ENCODE measurements at places on chromosomes 1 and 21.

GRCh38 chr21:43991447-43991991, 20.6 kb upstream of the TRAPPC10 start:
- no peak for DNase-seq

GRCh38 chr1:170503665-170504064, 28.3 kb upstream of the GORAB start:
- no peak for DNase-seq

GRCh38 chr1:229334716-229335115, 8.1 kb downstream of the CCSAP start:
- no peak for DNase-seq

DNA sequence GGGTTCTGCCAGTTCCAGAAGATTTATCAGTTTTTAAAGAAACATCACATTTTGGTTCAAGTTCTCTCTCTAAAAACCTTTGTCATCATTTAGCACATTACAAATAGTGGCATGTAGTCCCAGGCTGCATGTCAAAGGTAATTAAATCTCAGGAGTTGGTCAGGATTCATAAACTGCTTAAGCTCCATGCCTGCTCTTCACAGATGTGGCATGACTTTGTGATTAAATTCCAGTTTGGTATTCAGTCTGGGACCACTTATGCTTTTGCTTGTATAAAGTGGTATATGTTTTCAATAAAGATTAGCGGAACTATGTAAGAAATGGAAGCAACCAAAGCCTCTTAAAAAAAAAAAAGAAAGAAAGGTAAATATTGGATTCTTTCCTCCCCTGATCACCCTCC, 408.0 kb downstream of the DISC1 start:
- no peak for DNase-seq

- no peak for DNase-seq
These were observed 44.4 kb upstream of the PCBP3 start for GRCh38 chr21:45599146-45599581.

GRCh38 chr1:62109124-62109523, 85.5 kb upstream of the L1TD1 start:
- DNase-seq: no peak

DNA sequence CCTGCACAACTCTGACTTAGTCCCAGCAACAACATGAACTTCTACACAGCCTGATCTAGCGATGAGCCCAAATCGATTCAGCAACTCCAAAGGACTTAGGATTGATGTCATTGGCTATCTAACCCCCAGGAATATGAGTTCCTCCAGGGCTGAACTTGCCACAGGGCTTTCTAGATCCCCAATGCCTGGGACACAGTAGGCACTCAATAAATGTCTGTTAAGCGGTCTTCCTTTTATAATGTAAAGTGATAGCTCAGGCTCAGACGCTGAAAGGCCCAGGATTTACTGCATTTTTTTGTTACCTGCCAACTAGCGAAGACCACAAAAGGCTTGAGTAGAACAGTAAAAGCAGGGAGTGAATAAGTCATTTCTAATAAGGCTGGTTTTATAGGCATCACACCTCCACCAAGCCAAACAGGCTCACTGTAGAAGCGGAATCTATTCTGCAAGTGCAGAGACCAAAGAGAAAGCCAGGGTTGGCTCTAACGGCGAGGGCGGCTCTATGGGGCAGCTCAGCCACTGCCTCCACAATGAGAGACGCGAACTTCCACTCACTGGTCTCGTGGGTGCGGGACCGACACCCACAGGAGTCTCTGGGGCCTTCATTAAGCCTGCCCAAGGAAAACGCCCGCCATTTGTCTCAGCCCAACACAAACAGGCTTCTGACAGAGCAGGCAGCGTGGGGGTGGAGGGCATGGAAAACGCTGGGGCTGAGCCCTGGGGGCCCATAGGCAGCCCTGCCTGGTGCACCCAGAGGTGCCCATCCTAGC, 52.0 kb downstream of the HLCS start:
- no peak for DNase-seq

DNA sequence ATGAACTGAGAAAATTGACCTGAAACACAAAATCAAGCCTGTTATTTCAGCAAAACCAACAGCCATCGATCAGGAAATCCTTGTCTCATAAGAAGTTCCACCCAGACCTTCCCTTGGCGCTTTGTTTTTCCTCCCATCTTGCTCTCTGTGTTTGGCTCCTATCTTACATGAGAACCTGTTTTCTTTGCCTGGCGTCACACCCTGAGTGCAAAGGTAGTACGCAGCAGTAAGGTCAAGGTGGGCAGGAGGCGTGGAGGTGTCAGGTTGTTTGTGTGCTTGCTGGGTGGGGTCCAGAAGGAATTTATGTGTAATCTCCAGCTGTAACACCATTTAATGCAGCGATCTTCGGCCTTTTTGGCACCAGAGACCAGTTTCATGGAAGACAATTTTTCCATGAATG, 50.5 kb downstream of the C1orf21 start:
- DNase-seq: no peak

DNA sequence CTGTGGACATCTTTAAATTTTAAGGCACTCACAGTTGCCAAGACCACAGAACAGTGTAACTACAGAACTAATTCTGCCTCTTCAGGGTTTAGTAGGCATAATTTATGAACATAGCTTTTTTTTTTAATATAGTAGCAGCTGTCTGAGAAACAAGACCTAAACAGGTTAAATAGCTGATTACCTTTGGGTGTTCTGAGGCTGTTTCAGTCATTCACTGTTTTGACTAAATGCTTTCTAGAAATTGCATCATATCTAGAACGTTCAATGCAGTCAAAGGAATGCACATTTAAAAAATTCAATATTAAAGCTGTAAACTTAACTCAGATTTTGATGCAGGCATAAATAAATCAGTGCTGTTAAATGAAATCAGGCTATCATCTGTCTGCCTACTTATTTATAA, 101.6 kb downstream of the BRINP3 start:
- DNase-seq: no peak

DNA sequence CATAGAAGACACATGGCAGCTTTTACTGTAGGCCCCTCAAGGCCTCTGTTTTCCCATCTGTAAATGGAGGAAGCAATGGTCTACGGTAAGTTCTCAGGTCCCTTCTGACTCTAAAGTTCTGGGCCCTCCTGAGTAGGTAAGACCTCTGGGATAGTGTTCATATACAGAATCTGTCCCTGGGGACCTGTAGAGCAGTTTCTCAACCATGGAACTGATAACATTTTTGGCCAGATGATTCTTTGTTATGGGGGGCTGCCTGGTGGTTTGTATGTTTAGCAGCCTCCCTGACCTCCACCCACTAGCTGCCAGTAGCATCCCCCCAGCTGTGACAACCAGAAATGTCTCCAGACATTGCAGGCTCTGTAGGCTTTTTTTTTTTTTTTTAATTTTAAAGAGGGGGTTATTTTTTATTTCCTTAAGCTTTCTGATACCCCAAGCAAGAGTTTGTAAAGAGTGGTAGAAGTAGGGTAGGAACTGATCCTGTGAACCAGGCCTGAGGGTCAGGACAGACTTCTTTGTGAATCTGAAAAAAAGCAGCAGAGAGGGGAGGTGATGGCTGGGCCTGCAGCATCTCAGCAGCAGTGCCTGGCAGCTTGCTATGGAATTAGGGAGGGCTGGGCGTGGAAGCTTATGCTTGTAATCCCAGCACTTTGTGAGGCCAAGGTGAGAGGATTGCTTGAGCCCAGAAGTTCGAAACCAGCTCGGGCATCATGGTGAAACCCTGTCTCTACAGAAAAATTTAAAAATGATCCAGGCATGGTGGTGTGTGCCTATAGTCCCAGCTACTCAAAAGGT, 20.2 kb upstream of the TCEA3 start:
- no peak for DNase-seq

GRCh38 chr21:37547615-37548200, 181.1 kb downstream of the DYRK1A start:
- no peak for DNase-seq
